ENCODE measurements at places on chromosomes 6 and 20. TPM values are rescaled to one million over a fixed set of nuclear protein-coding genes. Genes with fewer than 3 reads are reported as not detected.

The AVP gene
- total RNA-seq: not detected

The FOXA2 gene
- 7.5 TPM for total RNA-seq

The ZSWIM3 gene
- not detected for total RNA-seq

The CPXM1 gene
- 1.2 TPM for total RNA-seq

The C6orf58 gene
- total RNA-seq: 2.3 TPM

The CLDN20 gene
- not detected for total RNA-seq

The SERPINB6 gene
- total RNA-seq: 152 TPM

The LHFPL5 gene
- not detected for total RNA-seq

The SIRPB1 gene
- not detected for total RNA-seq

The LINC00237 gene
- not detected for total RNA-seq

The VGLL2 gene
- not detected for total RNA-seq

The GABRR1 gene
- not detected for total RNA-seq

The GJA1 gene
- 53.7 TPM for total RNA-seq

The HCK gene
- not detected for total RNA-seq

The TCP11 gene
- 0.73 TPM for total RNA-seq

The FAM229B gene
- not detected for total RNA-seq

The NXT1 gene
- total RNA-seq: 9.0 TPM

The TMEM14C gene
- 92.7 TPM for total RNA-seq

The MATN4 gene
- total RNA-seq: not detected

The MYCT1 gene
- 4.5 TPM for total RNA-seq

The AGPAT1 gene
- 7.3 TPM for total RNA-seq

The NOTCH4 gene
- total RNA-seq: 45.5 TPM

The TAF4 gene
- 33.9 TPM for total RNA-seq

The CNKSR3 gene
- total RNA-seq: 7.4 TPM

The ZSCAN9 gene
- 15.1 TPM for total RNA-seq

The SNAP91 gene
- total RNA-seq: not detected
